ENCODE measurements at places on chromosomes 11 and 22.

GRCh38 chr11:68173926-68174325 is 39.2 kb downstream of the KMT5B start:
- DNase-seq = no peak

DNA sequence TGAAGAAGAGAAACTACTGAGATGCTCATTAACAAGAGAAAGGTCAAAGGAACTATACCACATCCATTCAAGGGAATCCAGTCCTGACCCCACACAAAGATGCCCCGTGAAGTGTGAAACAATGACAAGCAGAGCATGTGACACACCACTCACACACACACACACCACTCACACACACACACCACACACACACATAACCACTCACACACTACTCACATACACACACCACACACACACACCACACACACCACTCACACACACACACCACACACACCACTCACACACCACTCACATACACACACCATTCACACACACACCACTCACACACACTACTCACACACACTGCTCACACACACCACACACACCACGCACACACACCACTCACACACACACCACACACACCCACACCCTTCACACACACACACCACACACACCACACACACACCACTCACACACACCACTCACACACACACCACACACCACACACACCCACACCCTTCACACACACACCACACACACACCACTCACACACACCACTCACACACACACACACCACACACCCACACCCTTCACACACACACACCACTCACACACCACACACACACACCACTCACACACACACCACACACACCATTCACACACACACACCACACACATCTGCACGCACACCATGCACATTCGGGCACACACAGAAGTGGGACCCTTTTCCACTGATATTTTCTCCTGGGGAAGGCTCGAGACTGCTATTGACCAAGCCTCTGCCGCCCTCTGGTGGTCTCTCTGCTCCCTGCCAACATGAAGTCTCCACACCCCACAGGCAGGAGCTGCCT is 32.0 kb upstream of the COMT start:
- peak; percentile 74 for DNase-seq

DNA sequence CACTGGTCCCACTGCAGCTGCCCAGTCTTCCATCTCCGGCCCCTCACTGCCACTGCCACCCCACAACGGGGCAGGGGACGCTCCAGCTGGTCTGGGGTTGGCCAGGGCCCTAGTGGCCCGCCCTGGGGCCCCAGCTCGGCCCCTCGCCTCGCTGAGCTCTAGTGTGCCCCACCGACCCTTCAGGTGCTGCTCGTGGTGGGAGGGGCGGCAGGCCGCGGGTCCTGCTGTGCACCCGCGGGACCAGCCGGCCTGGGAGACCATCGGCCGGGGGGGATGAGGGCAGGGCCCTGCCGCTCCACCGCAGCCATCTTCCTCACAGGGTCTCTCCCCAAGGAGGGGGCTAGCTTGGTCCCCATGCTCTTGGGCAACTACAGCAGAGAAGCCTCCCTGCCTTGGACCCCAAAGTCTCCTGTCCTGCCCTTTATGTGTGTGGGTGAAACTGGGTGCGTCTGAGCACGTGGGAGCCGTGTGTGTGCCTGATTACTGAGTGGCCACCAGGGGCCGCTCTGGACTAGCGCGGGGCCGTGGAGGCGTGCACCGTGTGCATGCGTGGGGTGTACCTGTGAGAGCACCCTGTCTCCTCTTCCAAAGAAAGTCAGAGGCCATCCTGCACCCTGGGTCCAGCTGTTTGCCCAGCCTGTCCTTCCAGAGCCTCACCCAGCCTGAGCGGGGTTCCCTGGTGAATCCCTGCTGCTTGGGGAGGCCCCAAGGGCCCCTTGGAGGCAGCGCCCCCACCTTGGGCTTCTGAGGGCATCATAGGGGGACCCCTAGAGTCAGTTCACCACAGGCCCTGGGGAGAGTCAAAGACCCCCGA is 6.0 kb upstream of the ACR start:
- peak; percentile 38 for DNase-seq

DNA sequence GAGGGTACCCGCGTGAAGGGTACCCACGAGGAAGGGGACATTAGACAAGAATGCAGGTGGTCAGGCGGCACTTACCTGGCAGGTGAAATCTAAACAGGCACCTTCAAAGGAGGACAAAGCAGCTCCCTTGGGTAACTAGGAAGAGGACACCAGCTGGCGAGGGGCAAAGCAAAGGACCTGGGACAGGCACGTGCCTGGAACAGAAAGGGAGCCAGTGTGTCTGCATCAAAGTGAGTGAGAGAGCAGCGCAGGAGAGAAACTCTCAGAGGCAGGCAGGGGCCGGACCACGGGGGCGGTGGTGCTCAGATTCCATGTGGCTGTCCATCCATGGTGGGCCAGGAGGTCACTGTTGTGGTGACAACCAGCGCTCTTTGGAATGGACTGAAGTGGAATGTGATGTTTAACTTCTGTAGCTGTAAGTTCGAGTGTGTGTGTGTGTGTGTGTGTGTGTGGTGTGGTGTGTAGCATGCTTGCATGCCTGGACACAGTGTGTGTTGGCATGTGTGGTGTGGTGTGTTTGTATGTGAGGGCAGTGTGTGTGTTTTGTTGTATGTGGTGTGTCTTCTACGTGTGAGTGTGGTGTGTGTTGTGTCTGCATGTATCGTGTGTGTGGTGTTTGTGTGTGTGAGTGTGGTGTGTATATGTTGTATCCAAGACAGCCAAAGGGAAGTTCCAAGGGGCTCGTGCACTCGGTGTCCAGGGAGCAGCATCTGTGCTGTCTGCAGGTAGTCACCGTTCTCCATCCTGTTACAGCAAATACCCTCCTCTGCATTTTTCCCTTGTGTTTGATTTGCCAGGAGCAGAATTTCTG is 86.4 kb downstream of the CDKN1C start:
- no peak for DNase-seq

DNA sequence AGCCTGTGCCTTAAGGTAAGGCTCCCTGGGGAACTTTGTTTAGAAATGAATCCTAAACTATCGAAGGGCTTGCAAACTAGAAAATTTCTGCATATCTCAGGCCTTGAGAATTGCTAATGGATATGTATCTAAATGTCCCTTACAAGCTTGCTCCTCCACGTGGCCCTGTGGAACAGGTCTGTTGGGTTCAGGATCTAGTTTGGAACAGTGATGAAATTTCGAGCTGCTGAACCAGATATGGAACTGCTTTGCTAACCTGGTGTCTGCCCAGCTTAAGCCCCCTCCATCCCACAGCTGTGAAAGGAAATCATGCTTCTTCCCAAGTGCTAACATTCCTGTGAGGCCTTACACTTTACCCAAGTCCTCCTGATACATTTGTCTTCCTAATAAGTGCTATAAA is 11.6 kb downstream of the SREBF2 start:
- no peak for DNase-seq

GRCh38 chr11:77184136-77184860 is 56.3 kb downstream of the MYO7A start:
- DNase-seq = no peak

- no peak for DNase-seq
Observed at GRCh38 chr22:27512283-27512761, 289.2 kb downstream of the MN1 start.

DNA sequence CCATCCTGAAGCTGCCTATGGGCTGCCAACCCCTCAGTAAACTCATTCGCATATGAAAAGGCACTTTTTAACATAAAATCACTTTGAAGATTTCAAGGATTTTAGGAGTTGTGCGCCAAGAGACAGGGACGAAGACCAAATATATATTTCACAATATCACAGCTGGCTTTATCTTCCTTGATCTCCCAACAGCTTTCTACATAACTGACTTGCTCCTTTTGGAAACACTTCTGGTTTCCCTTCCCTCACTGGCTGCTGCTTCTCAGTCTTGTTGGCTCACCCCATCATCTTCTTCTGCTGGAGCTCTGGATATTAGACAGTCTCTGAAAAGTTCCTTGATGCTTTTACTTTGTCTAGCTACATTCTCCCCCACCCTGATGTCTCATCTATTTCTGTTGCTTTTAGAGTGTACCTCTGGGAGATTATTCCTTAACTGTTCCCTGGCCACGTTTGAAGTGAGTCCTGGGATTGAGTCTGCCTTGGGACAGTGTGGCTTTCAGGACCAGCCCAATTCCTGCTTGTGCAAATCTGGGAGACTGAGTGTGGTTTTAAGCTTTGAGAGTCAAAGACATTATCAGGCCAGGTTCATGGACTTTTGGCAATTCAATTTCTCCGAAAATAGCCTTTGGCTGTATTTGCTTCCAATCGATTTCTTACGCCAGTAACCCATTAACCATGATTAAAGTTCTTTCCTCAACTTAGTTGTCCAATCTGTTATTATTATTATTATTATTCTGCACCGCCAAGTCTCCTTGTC is 30.9 kb upstream of the NNMT start:
- DNase-seq = no peak

- no peak for DNase-seq
Observed at GRCh38 chr22:21450320-21450831, 16.8 kb upstream of the TMEM191C start.

- no peak for DNase-seq
Observed at GRCh38 chr11:48034926-48035871, 54.8 kb downstream of the PTPRJ start.

- no peak for DNase-seq
Observed at GRCh38 chr11:20056950-20057943, 103.0 kb downstream of the DBX1 start.

DNA sequence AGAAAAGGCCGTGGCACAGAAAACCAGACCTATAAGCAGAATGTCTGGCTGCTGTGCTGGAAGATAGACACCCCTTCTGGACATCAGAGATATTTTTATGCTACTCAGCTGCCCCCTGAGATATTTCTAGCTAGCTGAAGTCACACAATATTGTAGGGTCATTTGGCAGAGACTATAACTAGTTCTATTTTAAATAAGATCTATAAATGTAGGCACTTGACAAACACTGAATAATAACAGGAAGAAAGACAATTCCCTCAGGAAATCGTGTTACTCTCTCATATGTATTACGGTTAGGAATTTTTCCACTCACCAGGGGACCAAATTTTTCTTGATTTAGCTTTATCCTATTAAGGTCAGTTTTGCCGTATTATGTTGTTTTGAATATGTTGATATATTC is 845.4 kb downstream of the OPCML start:
- DNase-seq = no peak

- no peak for DNase-seq
Observed at GRCh38 chr11:17432002-17432401, 43.5 kb upstream of the KCNJ11 start.

GRCh38 chr11:96275801-96276594 is 67.0 kb downstream of the MAML2 start:
- no peak for DNase-seq

DNA sequence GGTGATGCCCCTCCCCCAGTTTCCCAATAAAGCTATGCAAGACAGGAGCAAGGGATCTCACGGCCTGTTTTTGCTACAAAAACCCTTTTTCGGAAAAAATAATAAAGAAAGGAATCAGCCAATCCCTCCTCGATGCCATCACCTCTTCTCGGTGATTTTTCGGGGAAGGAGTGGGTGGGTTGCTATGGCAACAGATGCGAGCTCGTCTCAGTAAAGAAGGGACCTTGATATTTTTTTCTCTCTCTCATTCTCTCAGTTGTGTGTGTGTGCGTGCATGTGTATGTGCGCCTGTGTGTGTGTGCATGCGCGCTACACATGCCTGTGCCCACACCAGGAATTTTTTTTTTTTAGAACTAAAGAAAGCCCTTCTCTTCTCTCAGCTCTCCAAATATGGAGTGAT is 3.8 kb upstream of the NPAS4 start:
- DNase-seq = no peak

- DNase-seq = no peak
Observed at GRCh38 chr11:127195501-127196120, 195.0 kb upstream of the KIRREL3 start.

DNA sequence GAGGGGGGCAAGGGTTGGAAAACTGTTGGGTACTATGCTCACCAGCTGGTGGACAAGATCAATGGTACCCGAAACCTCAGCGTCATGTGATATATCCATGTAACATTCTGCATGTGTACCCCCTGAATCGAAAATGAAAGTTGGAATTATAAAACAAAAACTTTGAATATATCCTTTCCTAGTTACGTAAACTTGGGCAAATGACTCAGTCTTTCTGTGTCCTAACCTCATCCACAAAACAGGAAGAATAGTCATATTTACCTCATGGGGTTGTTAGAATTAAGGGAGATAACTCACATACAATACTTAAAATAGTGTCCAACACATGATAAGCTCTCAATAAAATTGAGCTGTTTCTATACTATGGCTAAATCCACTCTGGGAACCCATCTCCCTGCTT is 620.1 kb upstream of the KIRREL3 start:
- no peak for DNase-seq

DNA sequence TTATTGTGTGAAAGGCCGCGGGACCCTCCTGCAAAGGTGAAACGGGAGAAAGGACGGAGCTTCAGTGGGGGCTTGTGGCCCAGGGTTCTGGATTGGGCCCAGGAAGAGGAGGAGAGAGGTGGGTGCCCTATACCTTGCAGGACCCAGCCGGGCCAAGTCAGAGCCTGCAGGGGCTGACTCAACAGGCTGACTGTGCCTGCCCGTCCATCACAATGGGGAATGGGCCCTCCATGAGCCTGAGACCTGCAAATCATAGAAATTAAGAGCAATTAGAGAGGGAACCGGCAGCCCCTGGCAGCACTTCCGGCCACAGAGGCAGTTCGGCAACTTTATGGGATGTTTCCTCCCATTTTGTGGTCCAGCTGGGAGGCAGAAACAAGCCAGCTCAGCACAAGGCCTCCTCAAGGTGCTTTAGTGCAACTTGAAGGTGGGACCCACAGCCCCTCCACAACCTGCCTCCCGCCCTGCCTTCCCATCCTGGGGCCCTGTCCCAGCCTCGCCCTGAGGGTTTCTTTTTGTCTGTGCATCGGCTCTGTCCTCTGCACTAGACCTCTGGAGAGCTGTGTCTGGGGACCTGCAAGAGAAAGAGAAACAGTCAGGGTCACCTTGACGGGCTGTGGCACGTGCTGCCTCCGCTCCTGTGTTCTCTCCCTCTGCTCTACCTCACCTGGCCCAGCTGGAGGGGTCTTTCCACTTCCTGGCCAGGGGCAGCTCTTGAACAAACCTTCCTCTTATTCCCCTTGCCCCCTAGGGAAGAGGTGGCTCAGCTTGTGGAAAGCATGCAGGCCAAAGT is 19.1 kb upstream of the NECTIN1 start:
- no peak for DNase-seq

DNA sequence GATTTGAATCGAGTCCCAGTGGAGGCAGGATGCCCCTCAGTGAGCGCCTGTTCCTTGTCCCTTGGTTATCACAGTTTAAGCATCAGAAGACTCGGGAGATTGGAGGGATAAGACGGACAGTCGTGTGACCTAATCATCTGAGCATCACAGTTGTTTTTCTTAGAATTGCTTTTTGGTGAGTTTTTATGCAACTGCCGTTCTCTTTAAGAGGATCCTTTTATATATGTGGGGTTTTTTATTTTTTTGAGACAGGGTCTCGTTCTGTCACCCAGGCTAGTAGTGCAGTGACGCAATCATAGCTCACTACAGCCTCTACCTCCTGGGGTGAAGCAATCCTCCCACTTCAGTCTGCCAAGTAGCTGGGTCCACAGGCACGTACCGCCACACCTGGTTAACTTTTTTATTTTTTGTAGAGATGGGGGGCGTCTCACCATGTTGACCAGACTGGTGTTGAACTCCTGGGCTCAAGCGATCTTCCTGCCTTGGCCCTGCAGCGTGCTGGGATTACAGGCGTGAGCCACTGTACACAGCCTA is 16.5 kb downstream of the NUP50 start:
- no peak for DNase-seq

Data from activated CD8-positive, alpha-beta memory T cell treated with anti-CD3 and anti-CD28 coated beads for 1 hour (primary cell).